ENCODE measurements at places on chromosomes 16 and 17.

DNA sequence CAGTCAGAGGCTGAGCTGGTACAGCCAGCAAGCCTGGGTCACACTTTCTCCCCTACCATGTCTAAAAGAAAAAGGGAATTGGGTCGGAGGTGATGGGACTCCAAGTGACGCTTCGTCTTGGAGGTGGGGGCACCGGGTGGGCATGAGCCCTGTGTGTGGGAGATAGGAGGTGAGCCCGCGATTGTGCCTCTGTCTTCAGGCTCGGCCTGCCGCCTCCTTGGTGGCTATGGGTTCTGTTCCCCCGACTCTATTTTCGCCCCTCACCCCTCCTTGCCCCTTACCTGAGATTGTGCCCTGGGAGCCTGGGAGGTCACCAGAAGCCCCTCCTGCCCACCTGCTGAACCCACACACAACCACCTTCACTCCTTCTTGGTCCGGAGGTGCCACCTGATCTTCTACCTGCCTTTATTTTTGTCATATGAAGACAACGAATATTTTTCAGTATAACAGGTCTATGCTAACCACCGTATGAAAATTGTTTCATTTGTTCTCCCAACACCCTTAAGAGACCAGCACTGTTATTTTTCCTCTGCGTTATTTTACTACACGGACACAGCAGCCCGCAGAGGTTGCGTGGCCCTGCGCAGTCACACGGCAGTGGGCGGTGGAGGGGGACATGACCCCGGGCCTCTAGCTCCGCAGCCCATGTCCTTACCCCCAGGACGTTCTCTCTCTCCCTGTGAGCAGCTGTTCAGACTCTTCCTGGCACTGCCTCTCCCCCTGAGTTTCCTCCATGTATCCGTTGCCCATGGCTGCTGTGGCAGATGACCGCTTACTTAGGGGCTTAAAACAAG, 49.9 kb downstream of the ATP2C2 start:
- DNase-seq = no peak

- DNase-seq = no peak
Observed at GRCh38 chr17:49434821-49435670, 20.4 kb upstream of the PHB1 start.

DNA sequence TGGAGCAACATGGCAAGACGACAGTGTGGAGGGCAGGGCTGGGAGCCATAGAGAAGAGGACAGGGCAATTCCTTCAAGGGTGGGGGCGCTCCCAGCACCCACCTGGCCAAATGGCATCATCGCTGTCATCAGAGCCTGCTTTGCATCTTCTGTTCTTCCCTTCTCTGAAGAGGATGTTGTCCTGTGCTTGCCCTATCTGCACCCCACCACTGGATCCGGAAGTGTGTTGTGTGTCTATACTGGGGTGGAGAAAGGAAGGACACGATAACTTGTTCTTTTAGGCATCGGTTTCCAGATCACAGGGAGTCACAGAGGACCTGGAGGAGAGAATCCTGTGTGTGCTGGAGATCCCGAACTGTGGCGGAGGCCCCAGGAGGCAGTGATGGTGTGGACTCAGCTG, 25.7 kb upstream of the ANKRD40CL start:
- no peak for DNase-seq

- DNase-seq = peak; percentile 96
Observed at GRCh38 chr16:3950343-3951193, 70.1 kb upstream of the CREBBP start.

- no peak for DNase-seq
Observed at GRCh38 chr16:21274172-21274726, 3.8 kb downstream of the CRYM start.

GRCh38 chr17:78889531-78889930, 13.5 kb downstream of the CEP295NL start:
- no peak for DNase-seq

DNA sequence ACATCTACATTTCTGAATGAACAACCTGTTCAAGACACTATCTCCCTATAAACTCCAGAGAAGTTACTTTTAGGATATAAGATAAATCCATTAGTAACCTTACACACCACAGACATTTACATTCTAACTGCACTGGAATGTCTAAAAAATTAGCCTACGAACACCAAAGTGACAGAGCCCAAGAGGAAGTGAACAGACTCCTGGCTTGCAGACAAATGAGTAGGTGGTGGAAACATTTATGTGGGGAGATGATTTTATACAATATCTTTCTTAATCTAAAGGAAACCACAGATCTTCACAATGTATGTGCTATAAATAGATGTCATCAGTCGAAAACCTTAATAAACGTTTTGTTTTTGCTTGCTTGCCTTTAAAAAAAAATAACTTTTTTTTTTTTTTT, 18.8 kb downstream of the ZNF652 start:
- no peak for DNase-seq

- no peak for DNase-seq
Observed at GRCh38 chr16:17382949-17383863, 87.6 kb downstream of the XYLT1 start.

DNA sequence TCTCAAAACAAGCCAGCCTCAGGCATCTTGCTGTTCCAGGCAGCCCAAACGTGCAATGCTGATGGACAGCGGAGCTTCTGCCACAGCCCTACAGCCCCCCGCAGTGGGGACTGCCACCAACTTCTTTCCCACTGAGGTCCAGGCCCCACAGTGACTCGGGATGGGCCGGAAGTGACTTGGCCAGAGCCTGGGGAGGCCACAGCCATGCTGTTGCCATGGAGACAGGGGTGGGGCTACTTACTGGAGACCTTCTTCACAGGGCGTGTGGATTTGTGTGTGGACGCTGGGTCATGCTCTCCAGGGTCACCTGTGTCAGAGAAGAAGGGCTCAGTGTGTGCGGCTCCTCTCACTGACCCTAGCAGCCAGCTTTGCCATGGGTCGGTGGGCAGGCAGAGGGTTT, 15.0 kb downstream of the TRIM25 start:
- DNase-seq = no peak

DNA sequence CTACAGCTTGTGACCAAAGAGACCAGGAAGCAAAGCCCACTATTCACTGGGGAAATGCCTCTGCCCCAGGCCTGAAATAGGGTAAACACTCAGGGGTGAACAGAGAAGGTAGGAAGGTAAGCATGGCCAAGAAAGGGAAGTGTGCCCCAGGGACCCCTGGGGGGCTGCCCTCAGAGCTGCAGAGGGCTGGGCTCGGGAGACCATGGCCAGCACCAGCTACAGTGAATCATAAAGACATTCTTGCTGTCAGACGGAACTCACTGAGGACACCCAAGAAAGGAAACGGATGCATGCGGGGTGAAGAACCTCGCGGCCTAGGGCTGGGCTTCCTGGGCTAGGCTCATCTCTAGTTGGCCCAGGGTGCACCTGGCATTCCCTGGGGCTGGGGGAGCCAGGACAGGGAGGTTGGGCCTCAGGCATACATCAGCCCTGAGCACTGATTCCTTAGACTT, 9.6 kb downstream of the HIC1 start:
- no peak for DNase-seq

DNA sequence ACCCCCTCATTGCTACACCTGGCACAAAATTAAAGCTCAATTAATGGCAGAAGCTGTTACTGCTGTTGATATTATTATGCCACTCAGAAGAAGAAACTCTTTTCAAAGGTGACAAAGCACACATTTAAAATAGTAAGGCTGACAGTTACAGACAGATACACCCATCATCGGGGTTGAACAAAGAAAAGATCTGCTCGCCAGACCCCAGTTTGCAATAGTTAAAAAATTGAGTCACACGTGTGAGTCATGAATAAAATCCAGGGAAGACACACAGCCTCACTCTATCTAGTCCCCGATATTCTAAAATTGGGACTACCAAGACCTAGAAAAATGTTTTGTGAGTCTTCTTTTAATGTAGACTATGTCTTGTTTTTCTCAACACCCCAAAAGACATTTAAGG, 330.0 kb upstream of the SOX9 start:
- DNase-seq = no peak

DNA sequence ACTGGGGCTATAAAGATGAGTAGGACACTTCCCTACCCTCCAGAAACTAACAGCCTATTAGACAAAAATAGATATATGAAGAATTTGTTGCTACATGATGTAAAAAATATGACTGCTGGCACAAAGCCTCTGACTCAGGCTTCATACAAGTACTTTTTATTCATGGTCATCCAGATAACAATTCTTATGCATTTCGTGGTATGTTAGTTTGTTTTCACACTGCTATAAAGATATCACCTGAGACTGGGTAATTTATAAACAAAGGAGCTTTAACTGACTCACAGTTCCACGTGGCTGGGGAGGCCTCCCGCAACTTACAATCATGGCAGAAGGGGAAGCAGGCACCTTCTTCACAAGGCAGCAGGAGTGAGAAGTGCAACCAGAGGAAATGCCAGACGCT, 112.5 kb upstream of the HLF start:
- DNase-seq = no peak

- DNase-seq = no peak
Observed at GRCh38 chr16:23365602-23366240, 63.6 kb downstream of the SCNN1B start.

DNA sequence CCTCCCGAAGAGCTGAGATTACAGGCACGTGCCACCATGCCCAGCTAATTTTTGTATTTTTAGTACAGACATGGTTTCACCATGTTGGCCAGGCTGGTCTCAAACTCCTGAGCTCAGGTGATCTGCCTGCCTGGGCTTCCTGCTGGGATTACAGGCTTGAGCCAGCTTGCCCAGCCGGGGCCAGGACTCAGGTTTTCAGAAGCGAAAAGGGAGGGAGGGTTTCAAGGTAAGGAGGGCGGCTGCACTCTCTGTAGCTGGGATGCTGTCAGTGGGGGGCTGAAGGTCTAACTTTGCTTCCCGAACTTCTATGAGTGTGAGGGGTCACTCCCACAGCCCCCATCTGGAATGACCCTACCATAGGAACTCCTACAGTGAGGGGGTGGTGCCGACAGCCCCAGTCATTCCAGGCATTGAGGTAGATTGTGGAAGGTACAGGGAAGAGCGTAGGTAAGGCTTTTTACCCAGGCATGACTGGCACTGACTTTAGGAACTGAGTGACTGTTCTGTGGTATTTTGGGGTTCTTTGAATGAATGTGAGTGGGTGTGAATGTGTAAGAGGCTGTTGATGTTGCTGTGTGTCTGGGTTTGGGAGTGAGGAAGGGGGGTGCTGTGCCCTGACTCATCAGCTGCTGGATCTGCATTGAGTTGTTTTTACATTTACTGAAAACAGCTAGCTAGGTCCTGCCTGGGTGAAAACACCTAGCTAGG, 3.8 kb upstream of the C1QL1 start:
- DNase-seq = no peak

- no peak for DNase-seq
Observed at GRCh38 chr16:68422396-68422960, 25.8 kb downstream of the SMPD3 start.

GRCh38 chr17:9346296-9346926, 229.2 kb downstream of the STX8 start:
- DNase-seq = peak; percentile 49

GRCh38 chr17:64950871-64951270, 31.6 kb upstream of the LRRC37A3 start:
- no peak for DNase-seq

GRCh38 chr16:55120826-55121225, 190.2 kb downstream of the IRX5 start:
- DNase-seq = no peak

DNA sequence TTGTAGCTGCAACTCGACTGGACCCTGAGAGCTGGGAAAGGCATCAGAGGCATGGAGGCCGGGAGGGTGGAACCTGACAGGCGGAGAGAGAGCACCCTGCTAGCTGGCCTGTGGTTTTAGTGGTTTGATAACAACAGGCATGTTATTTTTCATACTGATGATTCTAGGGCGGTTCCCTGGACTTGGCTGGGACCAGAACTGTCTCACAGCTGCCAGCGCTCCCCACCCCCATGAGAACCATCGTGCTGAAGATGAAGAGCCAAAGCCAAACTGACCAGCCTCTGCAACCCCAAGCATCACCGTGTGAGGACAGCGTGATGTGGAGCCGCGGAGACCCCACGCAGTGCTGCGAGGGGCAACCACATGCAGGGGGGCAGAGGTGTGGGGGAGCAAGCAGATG, 28.5 kb downstream of the MXRA7 start:
- DNase-seq = no peak

- no peak for DNase-seq
Observed at GRCh38 chr16:6576606-6577005, 756.0 kb upstream of the RBFOX1 start.

DNA sequence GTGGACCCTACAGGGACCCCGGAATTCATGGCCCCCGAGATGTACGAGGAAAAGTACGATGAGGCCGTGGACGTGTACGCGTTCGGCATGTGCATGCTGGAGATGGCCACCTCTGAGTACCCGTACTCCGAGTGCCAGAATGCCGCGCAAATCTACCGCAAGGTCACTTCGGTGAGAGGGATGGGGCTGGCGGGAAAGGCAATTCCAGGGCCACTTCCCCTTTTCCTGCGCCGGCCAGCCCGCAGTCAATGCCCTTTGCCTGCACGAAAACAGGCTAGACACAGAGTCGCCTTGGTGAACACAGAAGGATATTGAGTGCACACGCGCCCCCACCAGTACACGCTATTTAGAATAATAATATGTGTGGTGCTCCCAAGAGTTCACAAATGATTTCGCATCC, 4.0 kb downstream of the WNK4 start:
- no peak for DNase-seq

DNA sequence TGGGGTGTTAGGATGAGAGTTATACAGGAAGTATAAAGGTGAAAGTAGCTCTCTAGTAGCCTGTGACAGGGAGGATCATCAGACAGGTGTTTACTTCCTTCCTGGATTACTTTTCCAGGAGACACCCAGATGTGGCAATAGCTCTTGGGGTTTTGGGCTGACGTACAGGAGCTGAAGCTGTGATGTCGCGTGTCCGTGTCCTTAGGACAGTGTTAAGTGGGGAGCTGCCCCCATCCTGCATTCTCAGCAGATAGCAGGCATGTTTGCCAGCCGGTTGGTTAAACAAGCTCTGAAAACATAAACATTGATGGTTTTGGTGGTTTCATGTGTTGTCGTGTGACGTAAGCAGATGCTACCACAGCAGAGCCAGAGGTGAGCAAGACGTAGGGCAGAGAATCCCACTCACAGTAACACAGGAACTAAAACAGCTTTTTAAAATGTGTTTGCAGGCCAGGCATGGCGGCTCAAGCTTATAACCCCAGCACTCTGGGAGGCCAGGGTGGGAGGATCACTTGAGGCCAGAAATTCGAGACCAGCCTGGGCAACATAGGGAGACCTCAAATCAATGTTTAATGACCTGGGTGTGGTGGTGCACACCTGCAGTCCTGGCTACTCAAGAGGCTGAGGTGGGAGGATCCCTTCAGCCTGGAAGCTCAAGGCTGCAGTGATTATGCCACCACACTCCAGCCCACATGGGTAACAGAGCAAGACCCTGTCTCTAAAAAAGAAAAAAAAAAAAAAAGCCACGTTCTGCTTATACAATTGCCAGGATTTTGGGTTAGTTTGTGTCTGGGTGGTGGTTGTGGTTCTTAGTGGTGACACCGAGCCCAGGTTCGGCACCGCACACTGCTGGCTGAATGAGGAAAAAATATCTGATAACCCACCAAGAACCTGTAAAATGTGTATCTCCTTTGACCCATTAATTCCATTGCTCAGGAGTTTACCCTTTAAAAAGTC, 18.2 kb upstream of the IL17C start:
- DNase-seq = no peak

- no peak for DNase-seq
Observed at GRCh38 chr17:61479493-61480413, 27.5 kb downstream of the TBX4 start.

GRCh38 chr16:64532691-64533090, 589.2 kb downstream of the CDH11 start:
- DNase-seq = no peak
